ENCODE measurements at places on chromosomes 12 and 14. TPM values are rescaled to one million over a fixed set of nuclear protein-coding genes. Genes with fewer than 3 reads are reported as not detected.

- no peaks in the 10 kb centered on the region for H3K36me3 ChIP-seq
- H3K27me3 ChIP-seq, result peaks cover 5% of the 10 kb centered on the region
- no peak overlapping the region for H3K27ac ChIP-seq
These were observed 62.0 kb downstream of the WSCD2 start for GRCh38 chr12:108191086-108191485.

- no peak overlapping the region for H3K4me3 ChIP-seq
- no peaks in the 10 kb centered on the region for H3K27me3 ChIP-seq
- no peaks in the 10 kb centered on the region for H3K4me1 ChIP-seq
- no peaks in the 10 kb centered on the region for H3K36me3 ChIP-seq
These were observed 98.9 kb downstream of the GPHN start for GRCh38 chr14:66606826-66607225.

DNA sequence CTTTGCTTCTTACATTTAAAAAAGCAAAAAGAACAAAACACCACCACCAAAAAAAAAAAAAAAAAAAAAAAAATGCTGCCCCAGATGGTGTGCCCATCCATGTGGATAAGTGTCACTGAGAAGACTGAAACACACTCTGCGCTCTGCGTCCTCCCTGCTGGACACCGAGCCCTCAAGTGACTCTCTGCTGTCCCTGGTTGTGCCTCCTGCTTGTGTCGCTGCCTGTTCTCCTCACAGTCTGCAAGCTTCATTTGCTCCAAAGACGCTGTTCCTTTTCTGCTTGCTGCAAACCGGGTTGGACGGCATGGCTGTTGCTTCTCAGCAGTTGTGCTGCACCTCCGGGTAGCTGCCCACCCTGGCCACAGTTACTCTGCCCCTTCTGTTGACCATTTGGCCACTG is 276.2 kb upstream of the ATP2B1 start:
- H3K36me3 ChIP-seq, result no peaks in the 10 kb centered on the region
- no peaks in the 10 kb centered on the region for H3K4me1 ChIP-seq
- no peak overlapping the region for H3K27ac ChIP-seq
- DNase-seq, result no peak

NGB gene
- total RNA-seq, result not detected

DNA sequence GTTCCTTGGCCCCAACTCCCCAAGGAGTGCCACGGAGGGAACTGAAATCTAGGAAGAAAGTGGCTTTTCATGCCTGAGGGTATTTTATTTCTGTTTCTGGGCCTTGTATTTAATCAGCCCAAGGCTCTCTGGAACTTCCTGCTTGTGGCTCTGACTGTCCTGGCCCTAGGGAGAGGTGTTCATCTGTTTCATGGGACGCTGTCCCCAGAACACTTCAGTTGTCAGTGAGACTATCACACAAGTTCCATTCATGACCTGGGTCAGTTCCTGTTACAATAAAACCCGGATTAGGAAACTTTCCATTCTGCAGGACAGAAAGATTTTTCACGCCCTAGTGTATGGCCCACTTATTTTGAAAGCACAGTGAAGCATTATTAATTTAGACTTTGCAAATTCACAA is 18.5 kb upstream of the TC2N start:
- H3K4me1 ChIP-seq, result peaks cover 46% of the 10 kb centered on the region
- H3K27ac ChIP-seq, result peak overlapping the region; percentile 79
- no peak overlapping the region for H3K4me3 ChIP-seq
- H3K27me3 ChIP-seq, result no peaks in the 10 kb centered on the region
- no peaks in the 10 kb centered on the region for H3K36me3 ChIP-seq

DNA sequence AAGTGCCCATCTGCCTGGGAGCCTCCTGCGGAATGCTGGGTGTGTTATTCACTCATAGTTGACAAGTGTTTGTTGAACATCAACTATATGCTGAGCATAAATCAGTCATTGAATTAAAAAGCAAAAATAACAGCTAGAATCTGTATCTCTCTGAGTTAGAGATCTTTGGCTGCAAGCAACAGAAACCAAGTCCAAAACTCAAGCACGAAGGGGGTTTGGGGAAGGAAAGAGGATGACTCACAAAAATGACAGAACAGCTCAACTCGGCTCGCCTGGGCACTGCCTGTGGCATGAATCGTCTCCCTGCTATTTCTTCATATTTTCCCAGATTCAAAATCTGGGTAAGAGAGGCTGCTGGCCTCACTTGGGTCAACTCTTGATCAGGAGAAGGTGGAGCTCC is 72.6 kb upstream of the NCOR2 start:
- H3K36me3 ChIP-seq, result no peaks in the 10 kb centered on the region
- H3K27me3 ChIP-seq, result no peaks in the 10 kb centered on the region
- H3K27ac ChIP-seq, result no peak overlapping the region
- peaks cover 17% of the 10 kb centered on the region for H3K4me1 ChIP-seq
- DNase-seq, result no peak

GRCh38 chr14:101689039-101689501 is 72.4 kb upstream of the PPP2R5C start:
- H3K27me3 ChIP-seq, result peaks cover 11% of the 10 kb centered on the region
- no peak overlapping the region for H3K4me3 ChIP-seq
- H3K4me1 ChIP-seq, result no peaks in the 10 kb centered on the region
- DNase-seq, result no peak
- H3K36me3 ChIP-seq, result no peaks in the 10 kb centered on the region

DNA sequence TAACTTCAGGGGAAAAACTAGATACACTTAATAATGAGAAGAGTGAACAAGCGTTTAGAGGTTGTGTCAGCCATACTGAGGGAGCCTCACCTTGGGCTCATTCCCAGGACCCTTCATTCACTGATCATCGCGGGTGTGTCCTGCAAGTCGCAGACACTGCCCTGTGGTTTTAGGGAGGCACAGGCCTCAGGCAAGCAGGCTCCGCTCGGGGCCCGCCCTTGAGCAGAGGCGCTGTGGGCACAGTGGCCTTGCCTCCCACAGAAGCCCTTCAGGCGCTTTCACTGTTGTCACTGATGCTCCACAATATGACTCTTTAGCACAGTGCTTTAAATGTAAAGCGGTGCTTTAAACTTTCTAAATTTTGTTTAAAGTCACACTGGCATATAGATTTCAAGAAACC is 67.4 kb downstream of the DDX51 start:
- no peak overlapping the region for H3K4me3 ChIP-seq
- peaks cover 13% of the 10 kb centered on the region for H3K4me1 ChIP-seq
- no peak overlapping the region for H3K27ac ChIP-seq
- no peak for DNase-seq

DNA sequence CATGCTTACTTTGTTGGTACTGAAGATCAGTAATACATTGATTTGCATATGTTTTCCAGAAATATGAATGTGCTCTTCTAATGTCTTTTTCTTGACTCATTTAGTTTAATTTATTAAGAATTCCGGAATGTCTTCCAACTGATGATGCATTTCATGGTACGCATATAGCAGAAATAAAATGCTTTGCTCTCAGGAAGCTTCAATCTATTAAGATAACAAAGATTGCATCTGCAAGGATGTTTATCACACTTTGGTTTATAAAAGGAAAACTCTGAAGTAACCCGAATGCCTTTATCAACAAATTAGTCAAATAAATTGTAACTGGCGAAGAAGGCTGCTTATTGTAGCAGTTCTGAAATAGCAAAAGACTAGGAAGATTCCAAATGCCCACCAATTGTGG is 166.4 kb upstream of the LMNTD1 start:
- peaks cover 13% of the 10 kb centered on the region for H3K4me1 ChIP-seq
- H3K27ac ChIP-seq, result no peak overlapping the region
- no peaks in the 10 kb centered on the region for H3K27me3 ChIP-seq
- H3K4me3 ChIP-seq, result no peak overlapping the region
- no peaks in the 10 kb centered on the region for H3K36me3 ChIP-seq

GRCh38 chr14:60867503-60868172 is 113.2 kb downstream of the TRMT5 start:
- peaks cover 12% of the 10 kb centered on the region for H3K4me1 ChIP-seq
- H3K27ac ChIP-seq, result no peak overlapping the region
- no peak for DNase-seq
- no peak overlapping the region for H3K4me3 ChIP-seq
- no peaks in the 10 kb centered on the region for H3K27me3 ChIP-seq

EMP1 gene
- total RNA-seq, result 1,767 TPM

GRCh38 chr12:5073853-5074252 is 30.2 kb downstream of the KCNA5 start:
- no peaks in the 10 kb centered on the region for H3K36me3 ChIP-seq
- H3K4me3 ChIP-seq, result no peak overlapping the region
- H3K27me3 ChIP-seq, result peaks cover 6% of the 10 kb centered on the region
- H3K4me1 ChIP-seq, result no peaks in the 10 kb centered on the region

DNA sequence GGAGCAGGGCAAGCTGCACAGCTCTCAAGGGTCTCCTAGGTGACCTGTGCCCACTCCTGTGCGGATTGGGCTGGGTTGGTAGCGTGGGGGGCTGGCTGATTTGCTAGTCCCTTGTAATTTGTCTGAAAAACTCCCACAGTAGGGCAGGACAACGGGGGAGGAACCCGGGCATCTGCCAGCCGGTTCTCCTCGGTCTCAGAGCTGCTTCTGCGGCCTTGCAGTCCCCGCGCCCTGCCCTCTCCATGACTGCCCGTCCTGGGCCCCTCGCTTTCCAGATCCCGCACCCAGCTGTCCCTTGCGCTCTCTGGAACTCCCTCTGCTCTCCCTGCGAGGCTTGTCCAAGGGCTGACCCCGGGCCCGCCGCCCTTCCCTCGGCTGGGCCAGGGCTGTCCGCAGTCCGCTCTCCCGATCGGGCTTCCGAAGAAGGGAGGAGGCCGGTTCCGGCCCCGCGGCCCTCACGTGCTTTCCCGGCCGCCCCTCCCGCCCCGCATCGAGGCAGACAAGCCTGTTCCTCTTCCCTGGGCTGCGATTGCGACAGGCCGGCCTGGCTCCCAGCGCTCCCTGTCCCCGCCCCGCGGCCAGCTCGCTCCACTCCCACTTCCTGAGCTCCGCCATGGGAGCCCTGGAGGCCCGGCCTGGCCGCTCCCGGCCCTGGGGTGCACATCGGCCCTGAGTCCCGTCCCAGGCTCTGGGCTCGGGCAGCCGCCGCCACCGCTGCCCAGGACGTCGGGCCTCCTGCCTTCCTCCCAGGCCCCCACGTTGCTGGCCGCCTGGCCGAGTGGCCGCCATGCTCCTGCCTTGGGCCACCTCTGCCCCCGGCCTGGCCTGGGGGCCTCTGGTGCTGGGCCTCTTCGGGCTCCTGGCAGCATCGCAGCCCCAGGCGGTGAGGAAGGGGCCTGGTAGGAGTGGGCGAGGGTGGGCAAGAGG is at the start of gene LTBR:
LTBR (plus strand) TSS at position 591 of the 927 bp plus-strand sequence; CDS start at position 788, 197 bp downstream.
- H3K4me1 ChIP-seq, result peaks cover 68% of the 10 kb centered on the region
- DNase-seq, result peak; percentile 98
- peaks cover 27% of the 10 kb centered on the region for H3K36me3 ChIP-seq
- H3K27ac ChIP-seq, result peak within 1 kb of the TSS; percentile 91

- H3K4me3 ChIP-seq, result peak overlapping the region; percentile 43
- peaks cover 68% of the 10 kb centered on the region for H3K4me1 ChIP-seq
- H3K27me3 ChIP-seq, result no peaks in the 10 kb centered on the region
- no peaks in the 10 kb centered on the region for H3K36me3 ChIP-seq
- DNase-seq, result peak; percentile 91
- peak overlapping the region; percentile 95 for H3K27ac ChIP-seq
These were observed 20.4 kb upstream of the FOS start for GRCh38 chr14:75258079-75258802.

GLIPR1L2 gene
- 2.5 TPM for total RNA-seq

TPPP2 gene
- not detected for total RNA-seq

DNA sequence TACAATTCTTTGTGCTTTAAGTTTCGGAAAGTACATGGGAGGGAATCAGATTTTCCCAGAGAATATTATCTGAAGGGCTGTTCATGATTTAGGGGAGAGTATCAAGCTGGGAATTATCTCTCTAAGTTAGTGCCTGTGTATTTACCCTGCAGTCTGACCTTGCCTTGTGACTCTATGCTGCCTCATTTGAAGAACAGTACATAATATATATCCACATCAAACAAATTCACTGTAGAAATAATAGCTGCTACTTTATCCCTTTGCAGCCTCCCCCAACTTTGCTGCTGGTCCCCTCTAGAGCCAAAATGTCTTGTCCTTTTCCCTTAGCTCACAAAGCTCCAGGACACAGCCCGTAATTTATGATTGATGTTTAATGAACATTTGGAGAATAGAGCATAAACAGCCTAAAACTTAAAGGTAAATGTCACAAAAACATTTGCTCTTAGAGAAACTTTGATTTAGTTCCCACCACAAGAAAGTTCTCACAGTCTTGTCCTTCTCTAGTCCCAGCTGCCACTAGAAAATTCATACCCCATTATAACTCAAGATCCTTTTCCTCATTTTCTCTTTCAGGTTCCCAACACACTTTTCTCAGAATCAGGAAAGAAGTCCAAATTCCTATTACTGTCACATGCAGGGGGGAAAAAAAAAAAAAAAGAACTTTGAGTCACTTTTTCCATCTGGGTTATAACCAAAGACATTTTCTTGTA is 1009.6 kb downstream of the FLRT2 start:
- no peak overlapping the region for H3K4me3 ChIP-seq
- H3K4me1 ChIP-seq, result peaks cover 5% of the 10 kb centered on the region
- no peaks in the 10 kb centered on the region for H3K36me3 ChIP-seq
- no peak for DNase-seq
- H3K27me3 ChIP-seq, result no peaks in the 10 kb centered on the region

- H3K27me3 ChIP-seq, result no peaks in the 10 kb centered on the region
- H3K4me3 ChIP-seq, result peak within 1 kb of the TSS; percentile 92
- H3K27ac ChIP-seq, result peak within 1 kb of the TSS; percentile 93
- peak; percentile 85 for DNase-seq
These were observed at the start of gene ZNF641 for GRCh38 chr12:48350249-48351021. Gene ZNF641 (minus strand): TSS chr12:48350919. CDS start chr12:48348090, 2,829 bp downstream.

P2RX2 gene
- total RNA-seq, result not detected

NEUROD4 gene
- total RNA-seq, result not detected

DNA sequence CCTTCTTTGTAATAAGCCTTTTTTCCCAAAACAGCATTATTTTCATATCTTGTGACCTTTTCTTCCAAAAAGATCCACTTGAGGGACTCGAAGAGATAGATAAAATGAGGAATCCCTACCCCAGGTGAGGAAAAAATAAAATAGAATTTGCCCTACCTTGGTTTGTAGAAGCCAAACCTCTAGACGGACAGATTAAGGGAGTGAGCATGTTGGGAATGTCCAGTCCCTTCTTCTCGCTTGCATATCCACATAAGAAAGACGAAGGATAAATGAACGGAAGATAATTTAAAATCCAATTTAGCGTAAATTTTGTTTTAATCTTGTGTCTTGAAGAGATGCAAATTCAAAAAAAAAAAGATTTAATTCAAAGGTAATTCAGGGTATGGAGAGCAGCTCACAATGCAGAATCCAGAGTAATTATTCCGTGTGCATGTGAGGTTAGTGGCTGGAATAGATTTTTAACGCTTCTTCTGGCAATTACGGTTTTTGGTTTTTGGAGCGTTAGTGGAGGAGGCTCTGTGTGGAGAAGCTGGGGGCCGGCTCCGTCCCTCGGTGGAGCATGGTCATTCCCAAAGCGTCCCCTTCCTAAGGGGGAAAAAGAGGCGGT is 1.5 kb downstream of the GRIN2B start:
- H3K4me3 ChIP-seq, result no peak overlapping the region
- DNase-seq, result no peak
- no peaks in the 10 kb centered on the region for H3K36me3 ChIP-seq
- H3K4me1 ChIP-seq, result peaks cover 17% of the 10 kb centered on the region
- H3K27ac ChIP-seq, result no peak overlapping the region

- DNase-seq, result no peak
- no peaks in the 10 kb centered on the region for H3K27me3 ChIP-seq
- H3K36me3 ChIP-seq, result no peaks in the 10 kb centered on the region
- H3K4me1 ChIP-seq, result peaks cover 3% of the 10 kb centered on the region
These were observed 46.1 kb downstream of the MSRB3 start for GRCh38 chr12:65324551-65324950.
